Ovary (tissue), 10 donors: ENCODE measurements at places on chromosomes 5 and 9.

DNA sequence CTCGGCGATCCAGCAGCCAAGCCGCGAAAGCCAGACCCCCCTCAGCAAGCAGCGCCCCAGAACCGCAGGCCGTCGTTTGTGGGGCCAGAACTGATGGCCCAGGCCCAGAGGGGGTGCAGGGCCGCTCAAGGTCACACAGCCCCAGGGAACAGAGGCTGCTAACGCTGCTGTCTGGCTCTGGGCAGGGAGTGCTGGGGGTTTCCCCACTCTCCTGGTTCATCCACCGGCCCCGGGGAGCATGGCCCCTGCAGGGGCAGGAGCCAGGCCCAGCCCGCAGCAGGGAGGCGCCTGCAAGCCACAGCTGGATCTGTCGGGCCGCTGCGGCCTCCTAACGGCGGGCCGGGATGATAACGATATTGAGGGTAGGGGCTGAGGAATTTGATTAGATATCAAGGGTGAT lies 64.8 kb upstream of the IGFBPL1 start:
- no peak for DNase-seq

DNA sequence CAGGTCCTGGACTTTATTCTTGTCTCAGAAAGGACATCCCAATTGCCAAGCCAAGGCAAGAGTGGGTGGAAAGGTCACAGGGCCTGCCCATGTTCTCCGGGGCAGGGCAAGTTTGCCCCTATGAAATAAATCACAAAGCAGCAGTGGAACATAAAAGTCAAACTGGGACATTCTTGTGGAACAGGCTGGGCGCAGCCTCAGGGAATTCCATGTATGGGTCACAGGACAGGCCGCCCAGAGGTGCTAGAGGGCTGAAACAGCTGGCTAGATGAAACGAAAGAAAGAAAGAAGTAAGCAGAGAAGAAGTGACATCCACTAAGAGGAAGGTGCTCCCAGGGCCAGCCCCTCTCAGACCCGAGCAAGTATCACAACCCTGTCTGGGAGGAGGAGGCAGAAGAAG lies 219.1 kb upstream of the NFIL3 start:
- DNase-seq = no peak

DNA sequence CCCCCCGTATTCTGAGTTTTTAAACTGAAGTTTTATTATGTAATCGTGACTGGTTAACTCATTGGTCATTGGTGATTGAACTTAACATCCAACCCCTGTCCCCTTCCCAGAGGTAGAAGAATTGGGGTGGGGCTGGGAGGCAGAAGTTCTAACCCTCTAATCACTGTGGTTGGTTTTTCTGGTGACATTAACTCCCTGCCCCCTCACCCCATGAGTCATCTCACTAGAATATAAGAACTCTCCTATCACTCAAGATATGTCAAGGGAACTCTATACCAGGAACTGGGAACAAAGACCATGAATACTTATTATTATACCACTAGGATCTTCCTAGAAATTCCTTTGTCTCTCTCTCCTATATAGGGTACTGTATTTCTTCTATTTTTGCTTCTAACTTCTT lies 52.3 kb upstream of the CAVIN4 start:
- no peak for DNase-seq

DNA sequence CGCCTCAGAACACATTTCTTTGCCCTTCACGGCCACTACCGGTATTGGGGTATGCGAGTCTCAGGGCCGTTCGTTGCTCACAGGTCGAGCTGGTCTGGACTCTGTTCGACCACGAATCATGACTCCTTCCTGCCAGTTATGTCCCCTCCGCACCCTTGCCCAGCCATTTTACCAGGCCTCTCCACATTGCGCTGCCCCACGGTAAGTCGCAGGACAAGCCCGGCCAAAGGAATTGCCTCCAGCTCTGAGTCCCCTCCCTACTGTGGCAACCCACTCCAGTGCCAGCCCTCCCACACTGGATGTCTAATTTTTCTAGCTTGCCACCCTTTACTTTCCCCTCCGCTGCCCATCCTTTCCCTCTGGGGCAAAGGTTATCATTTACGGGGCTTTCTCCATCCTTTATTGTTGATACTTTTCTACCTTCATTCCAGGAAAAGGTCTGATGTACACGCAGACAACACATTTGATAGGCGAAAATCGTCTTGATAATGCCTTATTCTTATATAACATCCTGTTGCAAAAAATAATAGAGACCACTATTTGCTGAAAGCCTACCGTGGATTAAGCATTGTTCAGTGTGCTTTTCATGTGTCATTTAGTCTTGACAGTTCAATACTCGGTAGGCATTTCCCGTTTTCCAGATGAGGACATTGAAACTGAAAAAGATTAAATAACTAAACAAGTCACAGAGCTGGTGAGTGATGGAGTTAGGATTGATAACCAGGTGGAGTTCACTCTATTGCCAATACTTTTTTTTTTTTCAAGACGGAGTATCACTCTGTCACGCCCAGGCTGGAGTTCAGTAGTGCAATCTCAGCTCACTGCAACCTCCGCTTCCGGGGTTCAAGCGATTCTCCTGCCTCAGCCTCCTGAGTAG lies 958 bp upstream of the HSPA5 start:
- DNase-seq = no peak

DNA sequence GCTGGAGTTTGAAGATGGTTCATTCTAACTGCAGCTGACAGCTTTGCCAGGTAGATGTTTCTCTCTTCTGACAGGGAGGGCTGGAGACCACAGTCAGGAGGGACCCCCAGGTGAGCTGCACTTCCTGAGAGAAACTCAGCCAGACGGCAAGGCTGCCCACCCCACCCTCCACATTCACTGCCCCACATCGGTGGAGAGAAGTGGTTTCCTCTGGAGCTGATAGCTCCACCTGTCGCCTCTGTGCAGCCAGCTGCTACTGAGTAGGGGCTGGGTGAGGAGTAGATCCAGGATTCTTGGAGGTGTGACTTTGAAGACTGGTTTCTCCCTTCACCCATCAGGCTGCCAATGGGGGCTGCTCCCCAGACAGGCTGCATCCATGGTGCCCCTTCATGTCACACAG lies 175.0 kb downstream of the CARTPT start:
- no peak for DNase-seq

DNA sequence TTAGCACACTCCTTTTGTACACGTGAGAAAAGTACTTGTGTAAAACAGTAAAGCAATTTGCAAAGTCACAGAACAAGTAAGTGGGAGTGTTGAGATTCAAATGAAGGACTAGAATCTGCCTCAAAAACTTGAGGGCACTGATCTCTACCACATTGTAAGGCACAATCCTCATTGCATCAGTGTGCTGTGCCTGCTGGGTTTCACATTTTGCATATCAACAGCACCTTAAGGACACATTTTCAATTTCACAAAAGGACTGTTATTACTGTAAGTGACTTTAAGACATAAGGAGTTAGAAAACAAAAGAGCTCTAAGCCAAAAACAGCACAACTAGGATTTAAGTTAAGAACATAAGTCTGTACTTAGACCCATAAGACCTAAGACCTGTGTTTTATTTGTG lies 44.7 kb upstream of the HK3 start:
- no peak for DNase-seq

DNA sequence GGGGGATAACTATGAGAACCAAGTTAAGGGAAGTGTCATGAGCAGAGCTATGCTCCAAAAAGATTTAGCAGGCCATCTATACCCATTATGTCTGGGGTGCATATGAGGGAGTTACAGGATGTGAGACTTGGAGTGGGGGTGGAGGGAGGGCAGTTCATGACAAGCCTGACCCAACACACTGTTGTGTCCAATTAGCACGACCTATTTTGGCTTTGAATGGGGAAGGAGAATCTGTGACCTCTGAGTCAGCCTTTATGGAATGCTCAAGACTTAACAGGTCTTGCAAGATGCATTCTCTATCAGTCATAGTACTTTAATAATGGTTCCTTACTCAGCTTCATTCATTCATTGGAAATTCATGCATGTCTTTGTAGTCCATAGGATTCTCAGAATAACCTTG lies 71.7 kb downstream of the GRIA1 start:
- no peak for DNase-seq

DNA sequence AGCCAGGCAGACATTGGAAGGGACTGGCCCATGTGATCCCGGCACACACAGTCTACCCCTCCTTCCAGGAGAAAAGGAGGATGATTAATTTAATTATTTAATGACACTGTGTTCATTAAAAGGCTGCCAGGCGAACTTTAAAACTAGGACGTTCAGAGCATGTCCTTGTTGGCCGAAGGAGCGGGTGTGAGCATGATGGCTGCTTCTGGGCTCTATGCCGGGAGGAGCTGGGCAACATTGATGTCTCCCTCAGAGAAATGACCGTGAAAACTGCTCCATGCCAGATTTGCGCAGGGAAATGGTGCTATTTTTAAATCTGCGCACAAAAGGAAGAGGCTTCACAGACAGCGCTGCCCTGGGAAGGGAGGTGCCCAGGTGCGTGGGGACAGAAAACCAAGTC lies 284.9 kb upstream of the IRX4 start:
- DNase-seq = no peak

- no peak for DNase-seq
These were observed 42.6 kb upstream of the BICD2 start for GRCh38 chr9:92807031-92807756.

GRCh38 chr5:97383996-97384395 lies 200.9 kb upstream of the RIOK2 start:
- no peak for DNase-seq

GRCh38 chr9:28079677-28080076 lies 506.4 kb upstream of the C9orf72 start:
- no peak for DNase-seq

DNA sequence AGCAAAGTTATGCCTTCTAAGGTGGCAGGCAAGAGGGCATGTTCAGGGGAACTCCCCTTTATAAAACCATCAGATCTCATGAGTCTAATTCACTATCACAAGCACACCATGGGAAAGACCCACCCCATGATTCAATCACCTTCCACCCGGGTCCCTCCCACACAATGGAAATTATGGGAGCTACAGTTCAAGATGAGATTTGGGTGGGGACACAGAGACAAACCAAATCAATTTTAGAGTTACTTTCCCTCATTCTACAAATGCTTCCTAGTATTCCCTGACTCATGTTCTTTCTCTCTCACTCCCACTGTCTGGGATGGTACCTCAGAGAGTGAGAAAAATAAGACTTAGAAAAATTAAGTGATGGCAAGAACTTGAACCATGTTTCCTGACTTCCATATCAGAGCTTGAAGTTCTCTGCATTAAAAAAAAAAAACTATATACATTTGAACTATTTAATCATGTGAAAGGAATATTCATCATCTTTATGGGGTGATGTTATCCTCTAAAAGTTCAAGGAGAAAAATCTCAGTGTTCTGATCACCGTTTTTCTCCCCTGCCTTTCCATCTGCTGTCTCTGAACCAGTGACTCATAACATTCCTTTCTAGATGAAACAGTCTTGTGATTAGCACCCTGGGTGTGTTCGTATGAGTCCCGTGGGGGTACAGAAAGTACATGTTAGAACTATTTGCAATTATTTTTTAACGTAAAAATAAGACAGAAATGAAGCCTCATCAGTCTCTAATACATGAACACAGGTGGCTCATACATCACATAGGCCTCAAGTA lies 282.9 kb downstream of the SLF1 start:
- no peak for DNase-seq

DNA sequence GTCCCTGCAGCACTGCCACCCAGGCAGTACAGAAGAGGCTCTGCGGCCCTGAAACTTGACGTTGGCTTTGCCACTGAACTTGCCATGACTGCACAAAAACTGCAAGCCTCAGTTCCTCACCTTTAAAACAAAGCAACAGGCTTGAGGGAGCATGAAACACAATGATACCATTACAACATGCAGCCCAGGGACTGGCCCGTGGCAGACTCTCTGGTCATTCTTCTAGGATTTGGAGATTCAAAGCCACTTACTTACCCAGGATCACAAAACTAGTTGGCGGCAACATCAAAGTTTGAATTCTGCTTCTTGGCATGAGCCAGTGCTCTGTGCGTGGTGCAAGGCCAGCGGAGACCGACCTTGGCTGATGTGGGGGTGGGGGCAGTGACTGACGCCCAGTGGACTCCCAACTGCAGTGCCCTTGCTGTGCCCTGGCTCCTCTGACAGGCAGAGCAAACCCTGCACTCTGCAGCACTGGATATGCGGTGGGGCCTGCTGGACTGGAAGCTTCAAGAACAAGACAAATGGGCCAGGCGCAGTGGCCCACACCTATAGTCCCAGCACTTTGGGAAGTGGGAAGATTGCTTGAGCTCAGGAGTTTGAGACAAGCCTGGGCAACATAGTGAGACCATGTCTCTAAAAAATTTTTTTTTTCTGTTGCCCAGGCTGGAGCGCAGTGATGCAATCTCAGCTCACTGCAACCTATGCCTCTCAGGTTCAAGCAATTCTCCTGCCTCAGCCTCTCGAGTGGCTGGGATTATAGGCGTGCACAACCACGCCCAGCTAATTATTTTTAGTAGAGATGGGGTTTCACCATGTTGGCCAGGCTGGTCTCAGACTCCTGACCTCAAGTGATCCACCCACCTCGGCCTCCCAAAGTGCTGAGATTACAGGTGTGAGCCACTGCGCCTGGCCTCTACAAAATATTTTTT lies 18.9 kb downstream of the SQSTM1 start:
- no peak for DNase-seq

- DNase-seq = no peak
These were observed 29.1 kb downstream of the ANKDD1B start for GRCh38 chr5:75640395-75640794.

GRCh38 chr9:31824860-31825259 lies 559.6 kb upstream of the ACO1 start:
- no peak for DNase-seq

GRCh38 chr5:80915716-80916115 lies 44.4 kb upstream of the RASGRF2 start:
- no peak for DNase-seq

GRCh38 chr9:111038331-111039230 lies at the start of gene LPAR1:
Gene LPAR1, minus strand, starts transcription at chr9:111038470. Its CDS starts 66,353 bp downstream, at chr9:110972117.
- peak; percentile 60 for DNase-seq

- DNase-seq = no peak
These were observed 105.3 kb downstream of the PRDM9 start for GRCh38 chr5:23612701-23613100.

- no peak for DNase-seq
These were observed 1.1 kb upstream of the DNAJB5 start for GRCh38 chr9:34988218-34989002.
